ENCODE measurements at places on chromosomes 11 and 22.

GRCh38 chr11:135004495-135004894 is 592.5 kb upstream of the B3GAT1 start:
- no peak for DNase-seq

- DNase-seq = no peak
Observed at GRCh38 chr22:24105013-24105360, 76.3 kb upstream of the SUSD2 start.

- DNase-seq = no peak
Observed at GRCh38 chr11:66328031-66328301, 8.3 kb downstream of the RIN1 start.

- DNase-seq = no peak
Observed at GRCh38 chr11:11884774-11885481, 43.2 kb downstream of the USP47 start.

GRCh38 chr22:22810018-22810427 is 77.6 kb upstream of the IGLL5 start:
- DNase-seq = peak; percentile 38

DNA sequence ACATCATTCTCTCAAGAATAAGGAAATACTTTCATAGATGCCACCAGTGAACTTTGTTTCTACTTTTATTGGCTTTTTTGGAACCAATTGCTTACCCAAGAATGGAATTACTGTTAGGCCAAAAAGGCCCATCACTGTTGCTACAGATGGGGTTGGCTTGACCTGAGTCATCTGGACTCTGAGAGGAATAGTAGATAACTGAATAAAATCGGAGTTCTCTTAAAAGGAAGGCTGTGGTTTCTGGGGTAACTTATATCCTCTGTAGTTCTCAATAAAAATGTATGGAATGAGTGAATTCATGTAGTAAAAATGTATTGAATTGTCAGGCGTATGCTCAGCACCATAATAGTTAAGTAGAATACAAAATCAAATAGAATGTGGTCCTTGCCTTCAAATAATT is 56.6 kb downstream of the ARHGEF12 start:
- no peak for DNase-seq

- no peak for DNase-seq
Observed at GRCh38 chr11:11806586-11806985, 35.2 kb upstream of the USP47 start.

GRCh38 chr22:49586873-49587272 is 240.8 kb downstream of the BRD1 start:
- DNase-seq = no peak

DNA sequence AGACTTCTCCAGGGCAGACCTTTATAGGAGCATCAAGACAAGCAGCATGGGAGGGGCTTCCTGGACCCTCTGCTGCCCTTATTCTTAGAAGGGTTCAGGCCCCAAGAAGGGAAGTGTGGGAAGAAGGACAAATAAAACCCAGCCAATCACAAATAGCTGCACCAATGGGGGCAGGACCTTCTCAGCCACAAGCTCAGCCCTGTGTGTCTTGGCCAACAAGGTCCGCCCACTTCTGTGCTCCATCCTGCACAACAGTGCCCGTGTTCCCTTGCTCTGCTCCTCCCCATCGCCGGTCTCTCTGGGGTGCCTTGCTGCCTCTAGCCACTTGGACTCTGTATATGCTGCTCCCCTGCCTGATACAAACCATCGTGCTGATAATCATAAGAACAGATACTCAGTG is 86.1 kb downstream of the NAT10 start:
- DNase-seq = no peak

- no peak for DNase-seq
Observed at GRCh38 chr11:70577258-70577603, 178.9 kb downstream of the CTTN start.

GRCh38 chr11:44607987-44608386 is 42.5 kb downstream of the CD82 start:
- no peak for DNase-seq

DNA sequence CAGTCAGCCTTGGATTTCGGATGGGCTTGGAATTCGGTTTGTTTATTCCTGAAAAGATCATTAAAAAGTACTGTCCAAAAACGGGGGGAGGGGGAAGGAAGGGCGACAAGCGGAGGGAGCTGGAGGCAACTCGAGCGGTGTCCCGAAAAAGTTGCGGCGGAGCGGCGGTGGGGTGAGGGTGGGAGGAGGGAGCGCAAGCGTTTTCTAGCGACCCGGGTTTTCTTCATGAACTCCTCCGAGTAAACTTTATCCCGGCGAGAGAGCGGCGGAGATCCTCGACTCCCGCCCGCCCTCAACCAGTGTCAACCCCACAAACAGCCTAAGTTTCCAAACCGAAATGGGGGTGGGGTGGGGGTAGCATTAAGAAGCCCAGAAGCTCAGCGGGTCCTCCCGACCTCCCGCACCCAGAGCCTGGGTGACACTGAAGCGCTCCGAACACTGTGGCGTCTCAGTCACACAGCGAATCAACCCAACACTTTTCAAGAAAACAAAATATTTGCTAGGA is 133.0 kb upstream of the C11orf58 start:
- DNase-seq = no peak

DNA sequence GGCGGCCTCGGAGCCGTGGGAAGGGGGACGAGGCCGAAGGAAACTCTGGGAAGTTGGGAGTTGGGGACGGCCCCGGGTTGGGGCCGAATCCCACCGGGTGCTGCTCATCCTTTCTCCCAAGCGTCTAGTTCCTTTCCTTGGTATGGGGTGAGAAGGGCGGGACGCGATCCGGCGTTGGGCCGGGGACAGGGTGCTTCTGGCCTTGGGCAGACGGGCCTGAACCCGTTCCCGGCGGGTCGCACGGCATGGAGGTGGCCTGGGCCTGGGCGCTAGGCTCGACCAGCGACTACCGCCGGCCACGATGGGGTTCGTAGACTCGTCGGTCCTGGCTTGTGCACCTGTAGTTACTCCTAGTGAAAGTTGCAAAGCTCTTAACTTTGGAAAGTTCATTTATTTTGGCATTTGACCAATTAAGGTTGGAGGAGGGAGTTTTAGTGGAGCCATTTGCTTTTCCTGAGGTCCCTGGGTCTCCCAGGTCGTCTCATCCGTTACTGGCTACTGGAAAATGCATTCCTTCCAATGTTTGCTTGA is 1.0 kb downstream of the SYT9 start:
- no peak for DNase-seq

DNA sequence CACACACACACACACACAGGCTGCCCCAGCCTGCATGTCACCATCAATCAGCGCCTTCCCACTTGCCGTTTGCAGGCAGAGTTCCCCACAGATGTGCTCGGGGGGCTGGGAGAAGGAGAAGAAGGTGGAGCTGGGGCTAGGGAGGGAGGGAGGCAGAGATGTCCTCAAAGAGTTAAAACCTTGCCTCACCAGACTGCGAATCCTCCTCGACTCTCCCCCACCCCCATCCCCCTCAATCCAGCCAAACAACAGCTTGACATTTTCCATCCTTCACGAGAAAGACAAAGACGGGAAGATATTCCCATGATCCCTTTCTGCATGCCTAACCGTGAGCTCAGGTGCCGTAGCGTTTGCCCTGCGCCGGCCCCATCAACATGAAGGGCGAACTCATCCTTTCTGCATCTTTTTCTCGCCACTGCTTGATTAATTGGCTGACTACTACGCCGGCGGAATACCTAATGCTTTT is 365.5 kb downstream of the MIAT start:
- DNase-seq = no peak

DNA sequence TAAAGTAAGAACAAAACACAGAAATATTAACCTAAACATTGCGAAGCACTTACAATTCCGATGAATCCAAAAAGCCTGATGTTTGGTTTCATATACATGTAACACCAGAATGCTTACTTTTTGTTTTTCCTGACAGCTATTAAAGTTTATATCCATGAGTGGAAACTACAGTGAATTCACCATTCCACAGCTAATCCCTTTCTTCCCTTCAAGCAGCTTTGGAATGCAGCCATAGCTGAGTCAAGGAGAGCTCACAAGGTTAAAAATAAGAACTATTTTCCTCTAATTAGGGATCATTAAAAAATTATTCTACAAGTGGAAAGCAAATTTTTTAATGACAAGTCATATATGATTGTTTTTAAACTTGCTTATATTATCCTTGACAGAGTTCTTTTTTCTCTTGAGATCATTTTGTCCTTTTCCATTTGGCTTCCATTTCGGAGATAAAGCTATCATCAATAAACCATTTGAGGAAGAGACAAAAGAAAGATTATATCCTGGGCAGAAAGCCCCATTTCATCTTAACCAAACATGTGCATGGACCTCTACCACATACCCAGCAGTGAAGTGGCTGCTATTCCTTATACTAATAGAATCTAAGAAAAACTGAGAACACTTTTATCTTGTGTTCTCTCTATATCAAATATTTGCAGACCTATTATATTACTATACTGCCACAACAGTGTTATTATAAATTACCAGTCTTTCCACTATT is 19.7 kb upstream of the FIBIN start:
- no peak for DNase-seq

DNA sequence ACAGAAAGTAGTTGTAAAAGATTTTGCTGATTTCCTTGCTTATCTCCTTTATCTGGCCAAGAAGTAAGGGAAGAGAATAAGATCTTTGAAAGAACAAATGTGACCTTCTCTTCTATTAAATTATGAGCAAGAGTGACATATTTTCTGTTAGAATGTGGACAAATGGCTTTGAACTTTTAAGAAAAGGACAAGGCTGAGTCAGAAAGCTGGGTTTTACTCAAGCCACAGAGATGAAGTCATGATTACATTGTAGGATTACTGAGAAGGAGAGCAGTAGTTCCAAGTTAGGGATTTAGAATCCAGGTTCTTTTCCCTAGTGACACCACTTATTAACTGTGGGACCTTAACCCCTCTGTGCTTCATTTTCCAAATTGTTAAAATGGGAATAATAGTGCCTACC is 13.5 kb downstream of the CCDC90B start:
- DNase-seq = no peak

GRCh38 chr22:29200901-29201300 is 4.8 kb upstream of the EMID1 start:
- DNase-seq = no peak

DNA sequence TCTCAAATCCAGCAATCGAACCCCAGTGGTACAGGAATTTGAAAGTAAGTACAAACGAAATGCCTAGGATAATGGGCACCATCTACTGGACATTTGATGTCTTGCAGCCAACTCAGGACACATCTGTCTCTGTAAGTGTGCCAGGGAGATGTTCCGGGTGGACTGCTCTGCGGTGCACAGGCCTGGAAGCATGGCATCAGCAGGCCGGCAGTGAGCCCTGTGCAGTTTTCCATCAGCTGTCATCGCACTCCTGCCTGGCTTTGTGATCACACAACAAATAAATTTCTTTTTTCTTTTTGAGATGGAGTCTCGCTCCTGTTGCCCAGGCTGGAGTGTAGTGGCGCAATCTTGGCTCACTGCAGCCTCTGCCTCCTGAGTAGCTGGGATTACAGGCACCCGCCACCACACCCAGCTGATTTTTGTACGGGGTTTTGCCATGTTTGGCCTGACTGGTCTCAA is 71.0 kb downstream of the JAM3 start:
- DNase-seq = peak; percentile 8

GRCh38 chr22:26894766-26895485 is 237.5 kb downstream of the MIAT start:
- no peak for DNase-seq

DNA sequence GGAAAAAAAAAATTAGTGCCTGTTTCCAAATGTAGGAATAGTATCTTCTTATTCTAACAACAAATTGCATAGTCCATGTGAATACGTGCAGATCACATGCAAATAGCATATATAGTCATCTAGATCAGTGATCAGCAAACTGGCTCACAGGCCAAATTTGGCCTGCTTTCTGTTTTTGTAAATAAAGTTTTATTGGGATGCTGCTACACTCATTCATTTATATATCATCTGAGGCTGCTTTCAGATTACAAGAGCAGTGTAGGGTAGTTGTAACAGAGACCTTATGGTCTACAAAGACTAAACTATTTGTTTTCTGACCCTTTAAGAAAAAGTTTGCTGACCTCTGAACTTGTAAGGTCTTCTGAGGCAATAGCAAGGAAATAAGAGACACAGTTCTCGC is 65.6 kb downstream of the SFI1 start:
- DNase-seq = no peak

- DNase-seq = no peak
Observed at GRCh38 chr11:79942646-79943045, 501.8 kb upstream of the TENM4 start.

- DNase-seq = no peak
Observed at GRCh38 chr22:37488337-37489135, 2.4 kb upstream of the MFNG start.

DNA sequence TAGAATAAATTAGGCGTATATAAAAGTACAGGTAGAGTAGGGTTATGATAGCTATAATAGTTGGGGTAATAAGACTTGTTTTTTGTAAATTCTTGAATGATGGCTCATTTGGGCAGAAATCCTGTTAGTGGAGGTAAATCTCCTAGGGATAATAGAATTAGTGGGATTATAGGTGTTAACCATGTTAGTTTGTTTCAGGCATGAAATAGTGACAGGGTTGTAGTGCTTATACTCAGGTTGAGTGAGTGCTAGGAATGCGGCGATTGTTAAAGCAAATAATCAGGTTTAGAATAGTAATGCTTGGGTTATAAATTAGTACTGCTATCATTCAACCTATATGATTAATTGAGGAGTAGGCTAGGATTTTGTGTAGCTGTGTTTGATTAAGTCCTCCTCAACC is 297.1 kb downstream of the DYNC2H1 start:
- DNase-seq = no peak

- DNase-seq = no peak
Observed at GRCh38 chr22:37330200-37331033, 48.1 kb downstream of the CYTH4 start.

DNA sequence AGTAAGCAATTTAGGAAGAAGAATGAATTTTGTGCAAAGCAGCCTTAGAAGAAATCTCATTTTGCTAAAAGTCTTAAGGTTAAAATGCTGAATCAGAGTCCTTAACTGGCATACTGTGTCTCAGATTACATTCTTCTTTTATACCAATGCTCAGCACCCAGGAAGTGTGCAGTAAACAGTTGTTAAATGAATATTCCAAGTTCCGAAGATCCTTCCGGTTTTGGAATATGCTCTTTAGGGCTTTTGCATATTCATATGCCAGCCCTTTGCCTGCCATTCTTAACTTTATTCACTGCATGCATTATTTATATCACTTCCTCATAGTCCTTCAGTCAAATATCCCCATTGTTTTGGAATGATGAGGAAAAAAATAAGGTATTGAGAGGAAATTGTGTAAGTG is 242.0 kb downstream of the DDX10 start:
- no peak for DNase-seq

DNA sequence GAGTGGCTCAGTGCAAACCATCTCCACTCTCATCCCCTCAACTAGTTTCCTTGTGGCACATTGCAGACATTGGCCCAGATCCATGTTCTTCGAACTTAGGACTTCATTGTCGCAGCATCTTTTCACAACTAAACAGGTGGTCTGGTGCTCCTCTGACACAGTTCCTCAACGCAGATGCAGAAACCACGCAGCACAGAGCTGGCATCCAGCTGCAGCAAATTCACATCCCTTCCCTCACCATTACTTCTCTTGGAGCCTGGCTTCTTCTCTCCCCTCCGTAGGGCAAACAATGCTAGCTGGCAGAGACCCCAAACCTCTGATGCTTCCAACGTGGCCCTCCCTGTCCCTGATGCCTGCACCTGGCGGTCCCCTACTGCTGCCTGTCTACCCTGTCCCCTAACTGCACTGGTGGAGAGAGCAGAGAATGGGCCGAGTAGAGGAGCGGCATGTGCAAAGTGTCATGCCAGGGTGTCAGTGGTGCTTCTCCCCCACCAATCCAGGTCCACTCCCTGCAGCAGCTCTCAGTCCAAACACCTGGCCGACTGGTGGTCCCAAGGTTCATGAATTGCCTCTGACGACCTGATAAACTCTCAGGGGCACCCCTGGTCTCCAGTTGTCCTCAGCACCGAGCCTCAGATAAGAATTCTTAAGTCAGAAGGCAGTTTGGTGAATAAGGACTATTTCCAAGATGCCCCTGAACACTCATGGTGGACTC is 18.1 kb downstream of the TMPRSS13 start:
- no peak for DNase-seq

Data from activated CD4-positive, CD25-positive, alpha-beta regulatory T cell treated with anti-CD3 and anti-CD28 coated beads, Interleukin-2, amount 50 U/mL, for 16 hours (primary cell).